Heart right ventricle (tissue), 16 donors: ENCODE measurements at places on chromosomes 6 and 20. TPM values are rescaled to one million over a fixed set of nuclear protein-coding genes. Genes with fewer than 3 reads are reported as not detected.

Gene DEFB124
- polyA plus RNA-seq, result 1.5 TPM

Gene SHLD1
- 6.9 TPM for polyA plus RNA-seq

Gene CCDC170
- polyA plus RNA-seq, result 0.22 TPM

Gene CALHM4
- 0.22 TPM for polyA plus RNA-seq
